T-cell (primary cell): ENCODE measurements at places on chromosomes 11 and 22. TPM values are rescaled to one million over a fixed set of nuclear protein-coding genes. Genes with fewer than 3 reads are reported as not detected.

DNA sequence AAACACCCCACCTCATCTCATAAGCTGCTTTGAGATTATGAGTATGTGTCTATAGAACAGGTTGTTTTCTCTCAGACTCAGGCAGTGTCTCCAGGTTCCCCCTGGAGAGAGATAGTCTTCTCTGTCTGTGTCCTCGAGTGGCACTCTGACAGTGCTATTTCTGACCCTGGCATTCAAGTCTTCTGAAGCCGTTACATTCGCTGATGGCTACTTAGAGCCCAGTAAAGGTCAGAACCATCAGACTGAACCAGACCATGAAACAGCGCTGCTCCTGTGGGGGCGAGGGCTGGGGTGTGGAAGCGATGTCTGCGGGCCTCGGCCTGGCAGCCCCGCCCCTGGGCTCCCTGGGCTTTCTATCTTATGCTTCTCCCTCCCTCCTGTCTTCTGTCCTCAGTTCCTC, 23.5 kb downstream of the SHISA8 start:
- no peak for DNase-seq
- H3K27me3 ChIP-seq, result no peaks in the 10 kb centered on the region
- H3K4me1 ChIP-seq, result no peaks in the 10 kb centered on the region
- no peak overlapping the region for H3K27ac ChIP-seq
- no peak overlapping the region for H3K4me3 ChIP-seq

OR6T1 gene
- not detected for total RNA-seq

KCNK4 gene
- 0.22 TPM for total RNA-seq

- peaks cover 17% of the 10 kb centered on the region for H3K4me1 ChIP-seq
- no peak overlapping the region for H3K4me3 ChIP-seq
- peak overlapping the region; percentile 4 for H3K27ac ChIP-seq
- DNase-seq, result no peak
- no peaks in the 10 kb centered on the region for H3K27me3 ChIP-seq
- peaks cover 39% of the 10 kb centered on the region for H3K36me3 ChIP-seq
Measured at GRCh38 chr22:31533374-31533773, 37.0 kb downstream of the SFI1 start.
